ENCODE measurements at places on chromosomes 16 and 17.

DNA sequence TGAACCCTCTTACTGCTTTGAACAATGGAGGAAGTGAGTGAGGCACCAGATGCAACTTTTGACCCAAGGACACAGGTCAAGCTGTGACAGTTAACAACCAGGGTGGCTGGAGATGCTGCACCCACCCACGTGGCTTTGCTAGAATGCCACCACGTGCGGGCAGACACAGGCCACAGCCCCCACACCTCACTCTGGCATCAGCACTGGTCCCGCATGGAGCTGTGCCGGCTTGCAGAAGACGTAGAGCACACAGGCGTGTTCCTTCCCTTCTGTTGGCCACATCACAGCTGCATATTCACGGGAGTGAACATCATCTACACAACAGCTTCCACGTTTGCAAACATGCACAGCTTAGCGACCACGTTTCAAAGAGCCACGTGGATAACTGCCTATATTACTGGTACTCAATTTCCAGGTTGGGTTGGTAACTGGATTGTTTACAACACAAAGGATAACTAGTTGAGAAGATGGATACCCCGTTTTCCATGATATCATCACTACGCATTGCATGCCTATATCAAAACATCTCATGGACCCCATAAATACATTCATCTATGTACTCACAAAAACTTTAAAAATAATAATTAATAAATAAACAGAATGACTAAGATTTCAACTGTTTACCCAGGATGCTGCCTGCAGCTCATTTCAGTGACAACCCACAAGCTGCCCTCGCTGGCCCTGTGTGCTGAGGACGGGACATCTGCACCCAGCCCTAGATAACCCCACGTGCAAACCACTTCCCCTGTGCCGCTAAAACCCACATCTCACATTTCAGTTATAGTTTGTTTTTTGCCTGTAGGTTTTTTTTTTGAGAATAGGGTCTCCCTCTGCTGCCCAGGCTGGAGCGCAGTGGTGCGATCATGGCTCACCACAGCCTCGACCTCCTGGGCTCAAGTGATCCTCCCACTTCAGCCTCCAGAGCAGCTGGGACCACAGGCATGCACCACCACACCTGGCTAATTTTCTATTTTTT is 132.0 kb downstream of the ANKRD11 start:
- DNase-seq, result no peak

GRCh38 chr16:15403392-15403995 is 7.9 kb downstream of the MPV17L start:
- DNase-seq, result no peak

DNA sequence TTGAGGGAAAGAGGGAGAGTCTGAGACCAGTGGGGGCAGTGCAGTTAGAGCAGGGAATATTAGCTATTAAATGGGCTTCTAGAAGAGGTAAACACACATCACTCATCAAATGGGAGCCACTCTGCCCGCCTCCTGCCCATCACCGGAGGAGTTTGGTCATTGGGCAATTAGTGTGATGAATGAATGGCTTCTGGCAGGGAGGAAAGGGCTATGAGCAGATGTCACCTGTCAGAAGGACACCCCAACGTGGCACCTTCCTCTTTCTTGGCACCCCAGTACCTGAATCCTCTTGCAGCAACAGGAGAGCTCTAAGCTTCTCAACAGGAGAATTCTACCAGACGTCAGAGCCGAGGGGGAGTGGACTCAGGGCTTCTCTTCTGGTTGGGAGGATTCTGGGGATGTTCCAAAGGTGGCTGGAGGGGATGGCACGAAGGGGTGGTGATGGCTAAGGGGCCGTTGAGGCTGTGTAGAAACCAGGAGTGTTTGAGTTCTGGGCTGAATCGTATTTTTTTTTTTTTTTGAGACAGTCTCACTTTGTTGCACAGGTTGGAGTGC is 11.0 kb downstream of the C1QTNF1 start:
- DNase-seq, result no peak

DNA sequence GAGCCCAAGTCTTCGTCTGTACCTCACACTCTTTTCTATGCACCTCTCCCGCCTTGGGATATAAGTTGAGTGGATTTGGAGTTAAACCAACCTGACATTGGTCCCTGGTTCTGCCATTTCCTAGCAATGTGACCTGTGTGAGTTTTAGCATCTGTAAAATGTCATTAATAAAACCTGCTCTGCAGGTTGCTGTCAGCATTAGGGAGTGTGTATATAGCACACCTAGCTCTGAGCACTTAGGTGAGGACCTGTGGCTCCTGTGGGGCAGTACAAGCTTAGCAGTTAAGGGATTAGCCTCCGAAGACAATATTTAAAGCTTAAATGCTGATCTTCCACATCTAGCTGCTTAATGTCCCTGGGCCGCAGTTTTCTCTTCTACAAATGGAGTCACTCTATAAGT is 248.0 kb downstream of the TMEM114 start:
- DNase-seq, result no peak

- no peak for DNase-seq
These were observed 693.0 kb upstream of the SOX9 start for GRCh38 chr17:71427801-71428200.

DNA sequence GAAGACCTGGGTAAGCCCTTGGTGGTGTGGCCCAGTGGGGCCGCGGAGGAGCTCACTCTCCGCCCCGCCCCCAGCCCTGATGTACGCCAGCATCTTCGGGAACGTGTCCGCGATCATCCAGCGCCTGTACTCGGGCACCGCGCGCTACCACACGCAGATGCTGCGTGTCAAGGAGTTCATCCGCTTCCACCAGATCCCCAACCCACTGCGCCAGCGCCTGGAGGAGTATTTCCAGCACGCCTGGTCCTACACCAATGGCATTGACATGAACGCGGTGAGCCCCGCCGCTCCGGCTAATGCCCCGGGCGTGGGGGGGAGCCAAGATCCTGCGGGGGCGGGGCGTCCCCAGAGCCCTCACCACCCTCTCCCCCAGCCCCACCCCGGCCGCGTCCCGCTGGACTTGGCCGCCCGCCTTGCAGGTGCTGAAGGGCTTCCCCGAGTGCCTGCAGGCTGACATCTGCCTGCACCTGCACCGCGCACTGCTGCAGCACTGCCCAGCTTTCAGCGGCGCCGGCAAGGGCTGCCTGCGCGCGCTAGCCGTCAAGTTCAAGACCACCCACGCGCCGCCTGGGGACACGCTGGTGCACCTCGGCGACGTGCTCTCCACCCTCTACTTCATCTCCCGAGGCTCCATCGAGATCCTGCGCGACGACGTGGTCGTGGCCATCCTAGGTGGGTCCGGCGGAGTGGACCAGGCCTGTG is 12.1 kb upstream of the DCAF7 start:
- DNase-seq, result no peak

- DNase-seq, result no peak
These were observed 50.6 kb upstream of the STH start for GRCh38 chr17:45948498-45948880.

GRCh38 chr16:73536931-73537330 is 489.0 kb upstream of the ZFHX3 start:
- no peak for DNase-seq

Data from NCI-H1694 (cell line).